ENCODE measurements at places on chromosomes 6 and 20. TPM values are rescaled to one million over a fixed set of nuclear protein-coding genes. Genes with fewer than 3 reads are reported as not detected.

Gene HTR1E
- not detected for total RNA-seq

GRCh38 chr6:152948150-152948768, 34.6 kb downstream of the FBXO5 start:
- no peak for DNase-seq

Gene SIRPB1
- 0.50 TPM for total RNA-seq

GRCh38 chr6:53244399-53244931, 95.8 kb upstream of the GCM1 start:
- no peak for DNase-seq

DNA sequence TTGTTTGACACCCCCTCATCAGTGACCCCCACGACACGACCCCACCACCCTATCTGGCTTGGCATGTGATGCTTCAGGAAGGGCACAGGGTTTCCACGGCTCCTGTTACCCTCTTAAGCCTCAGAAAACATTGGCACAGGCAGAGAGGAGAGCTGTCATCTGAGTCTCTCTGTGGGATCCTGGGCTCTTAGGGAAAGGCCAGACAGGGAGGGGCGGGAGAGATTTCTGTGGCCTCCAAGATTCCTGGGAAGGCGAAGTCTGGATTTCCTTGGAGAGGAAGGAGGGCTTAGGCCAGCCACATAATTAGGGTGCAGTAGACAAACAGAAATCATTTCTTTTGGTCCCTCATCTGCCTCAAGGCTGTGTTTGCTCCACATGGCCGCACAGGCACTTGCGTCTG, 191.6 kb upstream of the SNX9 start:
- DNase-seq, result no peak

DNA sequence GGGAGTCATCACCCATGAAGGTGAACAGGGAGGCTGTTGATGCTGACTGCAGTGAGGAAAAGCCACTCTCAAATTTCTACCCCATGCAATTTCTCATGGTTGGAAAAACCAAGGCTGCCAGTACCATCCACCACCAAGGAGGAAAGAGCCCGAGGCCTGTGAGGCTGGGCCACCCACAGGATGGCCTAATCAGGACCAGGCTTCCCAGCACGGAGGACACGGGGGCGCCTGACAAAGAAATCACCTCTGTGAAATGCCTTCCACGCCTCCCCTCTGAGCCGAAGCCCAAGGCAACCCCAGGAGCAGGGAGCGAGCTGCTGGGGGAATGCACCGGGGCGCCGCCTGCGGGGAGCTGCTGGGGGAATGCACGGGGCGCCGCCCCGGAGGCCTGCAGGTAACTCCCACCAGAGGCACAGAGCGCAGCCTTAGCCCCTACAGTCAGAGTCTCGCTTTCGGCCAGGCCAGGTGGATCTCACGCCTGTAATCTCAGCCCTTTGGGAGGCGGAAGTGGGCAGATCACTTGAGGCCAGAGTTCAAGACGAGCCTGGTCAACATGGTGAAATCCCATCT, 26.9 kb downstream of the FOXF2 start:
- DNase-seq, result no peak

Gene DOK5
- 20.2 TPM for total RNA-seq

DNA sequence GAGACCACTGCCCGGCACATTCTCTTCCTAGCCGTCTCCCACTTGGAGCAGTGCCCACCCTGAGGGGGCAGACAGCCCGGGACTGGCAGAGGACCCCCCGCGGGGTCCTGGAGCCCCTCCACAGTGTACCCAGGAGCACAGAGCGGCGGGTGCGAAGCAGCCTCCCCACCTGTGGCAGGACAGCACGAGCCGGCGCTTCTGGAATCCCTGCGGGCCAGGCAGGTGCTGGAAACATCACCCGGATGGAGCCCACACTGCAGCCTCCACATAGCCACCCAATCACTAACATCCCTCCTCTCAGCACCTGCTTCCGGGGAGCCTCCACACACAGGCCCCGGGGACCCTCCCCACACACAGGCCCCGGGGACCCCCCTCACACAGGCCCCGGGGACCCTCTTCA, 18.7 kb downstream of the GATA5 start:
- no peak for DNase-seq

GRCh38 chr6:22248513-22249308, 48.1 kb downstream of the PRL start:
- DNase-seq, result no peak

DNA sequence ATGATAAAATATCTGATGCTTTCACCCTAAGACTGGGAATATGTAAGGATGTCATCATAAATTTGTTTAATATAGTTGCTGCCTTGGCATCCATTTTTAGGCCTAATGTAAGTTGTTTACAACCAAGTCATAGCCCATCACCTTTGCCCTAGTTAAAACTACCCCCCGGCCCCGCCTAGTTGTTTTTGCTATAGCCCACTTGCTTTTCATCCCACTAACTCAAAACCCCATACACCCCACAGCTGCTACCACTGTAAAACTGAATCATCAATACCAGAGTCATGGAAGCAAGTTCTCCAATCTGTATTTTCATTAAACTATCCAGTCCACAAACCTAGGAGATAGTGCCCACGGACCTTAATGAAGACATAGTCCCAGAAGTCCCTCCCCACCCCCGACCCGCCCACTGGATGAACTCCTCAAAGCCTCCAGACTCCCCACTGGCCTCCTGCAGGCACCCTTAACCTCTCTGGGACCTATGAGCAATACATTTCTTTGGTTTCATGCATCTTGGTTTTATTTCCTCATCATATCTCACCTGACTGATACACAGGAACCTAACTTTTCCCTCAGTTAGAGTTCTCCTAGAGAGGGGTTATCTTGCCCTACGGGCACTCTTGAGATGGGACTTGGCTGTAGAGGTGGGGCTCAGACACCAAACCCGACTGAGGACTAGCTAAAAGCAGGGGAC, 12.5 kb upstream of the ZDHHC14 start:
- no peak for DNase-seq

Gene NOTCH4
- 14.4 TPM for total RNA-seq

- no peak for DNase-seq
These were observed 129.9 kb upstream of the COL21A1 start for GRCh38 chr6:56377295-56377694.

GRCh38 chr6:14210077-14210476, 92.5 kb downstream of the CD83 start:
- no peak for DNase-seq

- no peak for DNase-seq
These were observed 21.1 kb downstream of the PCK1 start for GRCh38 chr20:57582029-57582378.

DNA sequence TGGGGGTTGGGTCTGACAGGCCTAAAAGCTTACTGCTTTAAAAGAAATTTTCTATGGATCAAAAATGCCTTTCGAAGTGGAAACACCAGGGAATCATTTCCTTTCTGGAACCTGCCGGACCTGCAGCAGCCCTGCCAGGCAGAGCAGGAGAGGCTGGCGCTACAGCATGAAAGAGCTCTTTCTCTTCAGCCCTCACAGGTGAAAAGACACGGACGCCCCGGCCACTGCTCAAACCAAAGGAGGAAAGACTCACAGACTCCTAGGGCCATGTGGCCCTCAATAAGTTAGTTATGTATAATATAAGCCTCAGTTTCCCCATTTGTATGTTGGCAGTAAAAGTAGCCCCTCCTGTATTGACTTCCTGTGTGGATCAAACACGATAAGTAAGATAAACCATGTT, 8.3 kb downstream of the SCML4 start:
- DNase-seq, result no peak

DNA sequence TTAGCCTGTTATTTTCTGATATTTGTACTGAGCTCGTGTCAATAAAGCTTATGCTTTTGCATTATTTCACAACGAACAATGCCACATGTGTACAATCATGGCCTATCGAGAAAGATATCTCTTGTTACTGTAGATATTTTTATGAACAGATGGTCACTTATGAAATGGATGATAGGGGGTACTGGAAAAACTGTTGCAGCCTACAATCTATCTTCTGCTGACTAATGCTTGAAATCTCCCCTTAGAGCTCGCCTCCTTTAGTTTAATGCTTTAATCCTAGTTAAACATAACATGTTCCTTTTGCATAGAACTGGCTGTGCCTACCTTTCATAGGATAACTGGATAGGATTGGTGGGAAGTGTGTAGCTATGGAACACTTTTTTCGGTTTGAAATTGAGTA, 296.2 kb downstream of the FARS2 start:
- no peak for DNase-seq

Gene KHDC1
- total RNA-seq, result 6.8 TPM
